Stimulated activated CD4-positive, alpha-beta T cell treated with anti-CD3 and anti-CD28 coated beads, Interleukin-15, amount 100 ng/mL, for 1 hour (primary cell): ENCODE measurements at places on chromosomes 4 and X.

GRCh38 chr4:54937501-54937900 lies 187.9 kb downstream of the KDR start:
- no peak for DNase-seq

DNA sequence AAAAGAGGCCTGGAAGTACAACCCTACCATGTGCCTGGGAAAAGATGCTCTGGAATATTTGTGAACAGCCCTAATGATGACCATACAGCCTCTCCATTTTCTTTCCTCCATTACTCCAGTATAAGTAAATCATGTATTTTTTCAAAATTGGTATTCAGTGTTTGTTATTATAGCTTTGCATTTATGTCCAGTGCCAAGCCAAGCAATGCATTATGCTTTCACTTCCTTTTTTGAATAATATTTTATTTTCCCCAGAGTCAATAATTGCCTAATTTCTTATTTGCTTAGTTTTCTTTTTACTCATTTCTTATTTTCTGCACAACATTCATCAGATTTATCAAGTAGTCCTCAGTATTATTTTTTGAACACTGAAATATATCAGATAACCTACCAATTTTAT lies 49.3 kb upstream of the EOLA2 start:
- no peak for DNase-seq

- no peak for DNase-seq
These were observed 10.2 kb upstream of the MAOB start for GRCh38 chrX:43892336-43892870.

- DNase-seq = no peak
These were observed 284.8 kb downstream of the TEX13C start for GRCh38 chrX:125604448-125604847.

DNA sequence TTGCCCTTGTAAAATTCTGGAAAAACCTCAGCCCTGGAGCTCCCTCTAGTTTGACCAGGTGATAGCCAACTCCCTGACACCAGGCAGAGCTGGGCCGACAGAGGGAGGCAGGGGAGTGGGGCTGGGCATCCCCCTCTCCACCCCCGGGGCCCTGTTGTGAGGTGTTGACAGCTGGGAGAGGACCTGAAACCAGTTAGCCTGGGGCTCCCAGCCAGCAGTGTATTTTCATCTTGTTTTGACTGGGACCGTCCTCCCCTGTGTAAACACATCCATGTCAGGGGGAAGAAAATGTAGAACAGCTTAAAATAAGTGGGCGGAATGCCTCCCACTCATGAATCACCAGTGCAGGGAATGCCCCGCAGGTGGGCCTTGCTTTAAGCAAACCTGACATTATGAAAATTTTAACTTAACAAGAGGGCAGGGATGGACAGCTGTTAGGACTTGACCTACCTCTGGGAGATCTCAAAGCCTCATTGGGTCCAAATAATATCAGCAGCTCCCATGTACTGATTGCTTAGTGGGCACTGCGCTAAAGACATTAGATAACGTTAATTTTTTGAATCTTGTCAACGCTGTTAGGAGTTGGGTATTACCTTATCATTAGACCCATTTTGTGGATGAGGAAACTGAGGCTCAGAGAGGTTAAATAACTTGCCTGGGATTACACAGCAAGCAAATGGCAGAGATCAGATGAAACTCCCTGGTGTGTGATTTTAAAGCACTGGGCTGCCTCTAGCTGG lies 45.9 kb downstream of the TSC22D3 start:
- no peak for DNase-seq

DNA sequence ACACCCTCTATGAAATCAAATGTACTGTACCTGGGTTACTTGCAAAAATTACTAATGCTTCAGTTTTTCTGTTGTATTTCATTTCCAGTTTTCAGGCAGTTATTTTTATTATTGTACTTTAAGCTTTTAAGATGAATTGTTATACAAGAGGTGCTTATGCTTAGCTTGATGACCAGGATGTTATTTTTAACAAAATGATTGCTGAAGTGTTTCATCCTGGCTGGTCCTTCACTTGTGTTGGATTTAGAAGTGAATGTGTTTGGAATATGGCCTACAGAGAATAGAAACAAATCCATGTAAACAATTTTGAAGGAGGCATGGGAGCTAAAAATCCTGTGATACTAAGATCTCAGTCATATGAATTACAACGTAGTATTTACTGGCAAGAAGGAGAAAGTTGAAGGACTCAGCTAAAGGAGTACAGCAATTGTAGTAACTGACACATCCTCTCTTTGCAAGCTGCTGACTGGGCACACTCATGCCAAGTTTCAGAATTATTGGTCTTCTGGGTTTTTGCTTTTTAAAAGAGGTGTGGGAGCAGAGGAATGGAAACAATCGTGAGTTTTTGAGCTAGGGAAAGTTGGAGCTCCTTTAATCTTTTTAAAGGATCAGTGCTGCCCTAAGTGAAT lies 9.2 kb downstream of the UBE2A start:
- DNase-seq = no peak
